Left ventricle myocardium superior (tissue), 1 donor: ENCODE measurements at places on chromosomes 1 and 21. TPM values are rescaled to one million over a fixed set of nuclear protein-coding genes. Genes with fewer than 3 reads are reported as not detected.

OVAAL gene
- 1.5 TPM for total RNA-seq

S100A7 gene
- total RNA-seq = not detected

LMX1A gene
- not detected for total RNA-seq

MROH9 gene
- total RNA-seq = not detected

IGSF5 gene
- total RNA-seq = 4.1 TPM

VWA5B1 gene
- not detected for total RNA-seq

TCHHL1 gene
- not detected for total RNA-seq

CADM3 gene
- 4.8 TPM for total RNA-seq

CYB5RL gene
- total RNA-seq = 5.9 TPM

RXFP4 gene
- not detected for total RNA-seq

NPHS2 gene
- not detected for total RNA-seq

AMY1A gene
- not detected for total RNA-seq

VSIG8 gene
- total RNA-seq = not detected

CD5L gene
- total RNA-seq = 3.5 TPM

TSPAN1 gene
- 0.72 TPM for total RNA-seq

SLAMF9 gene
- total RNA-seq = not detected

CFAP74 gene
- not detected for total RNA-seq

GJB5 gene
- total RNA-seq = not detected

ZNF678 gene
- 1.4 TPM for total RNA-seq

OR10J1 gene
- not detected for total RNA-seq

PPFIA4 gene
- total RNA-seq = 21.3 TPM

FAM167B gene
- total RNA-seq = 9.1 TPM
